Mammary epithelial cell (primary cell): ENCODE measurements at places on chromosomes 11 and 22.

GRCh38 chr22:48749555-48750227 lies 1078.0 kb downstream of the BRD1 start:
- no peak for DNase-seq

DNA sequence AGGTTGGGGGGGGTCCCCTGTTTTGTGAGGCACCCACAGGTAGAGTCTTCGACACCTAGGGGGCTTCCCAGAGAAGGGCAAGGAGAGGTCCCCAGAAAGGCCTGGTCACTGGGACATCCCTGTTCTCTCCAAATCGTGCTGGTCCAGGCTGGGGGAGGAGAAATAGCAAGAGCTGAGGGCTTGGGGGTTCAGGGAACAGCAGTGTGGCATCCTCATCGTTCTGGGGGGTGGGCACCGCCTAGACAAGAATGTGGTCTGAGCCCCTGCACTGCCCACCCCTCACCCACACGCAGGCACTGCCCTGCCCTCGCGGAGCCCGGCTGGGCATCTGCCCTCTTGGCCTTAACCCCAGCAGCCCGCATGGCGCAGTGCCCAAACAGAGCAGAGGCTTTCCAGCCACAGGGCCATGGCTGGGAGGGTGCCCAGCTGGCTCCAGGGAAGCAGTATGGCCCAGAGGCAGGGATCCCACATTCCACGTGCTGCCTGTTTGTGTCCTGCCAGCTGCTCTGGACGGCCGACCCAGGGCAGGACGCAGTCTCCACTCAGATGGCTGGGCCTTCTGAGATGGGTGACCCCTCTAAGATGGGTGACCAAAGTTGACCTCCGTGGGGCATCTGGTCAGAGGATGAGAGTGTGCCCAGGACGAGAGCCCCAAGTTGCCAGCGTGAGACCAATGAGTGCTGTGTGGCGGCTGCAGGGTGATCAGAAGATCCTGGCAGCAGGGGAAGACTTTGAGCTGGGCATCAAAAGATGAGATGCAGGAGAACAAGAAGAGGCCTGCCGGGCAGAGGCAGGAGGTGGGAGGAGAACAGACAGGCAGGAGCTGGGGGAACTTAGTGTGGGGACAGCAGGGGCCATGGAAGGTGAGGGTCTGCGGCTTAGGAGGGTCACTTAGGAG lies 14.4 kb downstream of the SCARF2 start:
- no peak for DNase-seq

DNA sequence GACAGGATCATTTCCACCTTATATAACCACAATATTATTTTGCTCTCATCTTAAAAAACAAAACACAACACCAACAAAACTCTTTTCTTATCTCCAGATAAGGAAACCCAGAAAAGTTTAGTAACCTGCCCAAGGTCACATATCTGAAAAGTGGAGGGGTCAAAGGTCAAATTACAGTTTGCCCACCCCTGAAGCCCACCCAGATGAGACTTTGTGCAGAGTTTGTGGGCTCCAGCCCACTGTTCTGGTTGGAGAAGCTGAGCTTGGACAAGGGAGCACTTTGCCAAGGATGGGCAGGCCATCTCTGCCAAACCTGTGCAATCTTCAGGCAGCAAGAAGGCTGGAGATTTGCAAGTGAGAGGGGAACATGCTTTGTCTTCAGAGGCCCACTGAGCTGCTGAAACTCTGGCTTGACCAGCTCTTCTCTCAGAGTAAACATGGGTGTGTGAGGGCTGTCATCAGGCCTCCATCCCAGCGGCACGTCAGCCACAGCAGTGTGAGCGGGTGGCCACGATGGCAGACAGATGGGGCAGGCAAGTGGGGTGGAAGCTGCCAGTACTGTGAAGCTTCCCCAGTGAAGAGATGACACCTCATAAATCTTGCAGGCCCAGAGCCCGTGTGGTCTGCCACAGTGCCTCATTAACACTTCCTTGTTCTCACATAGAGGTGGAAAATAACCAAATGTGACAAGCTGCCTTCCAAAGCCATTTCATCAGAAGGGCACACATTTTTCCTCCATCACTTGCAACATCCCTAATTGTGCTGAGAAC lies 111.8 kb downstream of the CCDC81 start:
- no peak for DNase-seq

- DNase-seq, result no peak
Measured at GRCh38 chr22:44736581-44737405, 15.6 kb upstream of the ARHGAP8 start.

- DNase-seq, result no peak
Measured at GRCh38 chr11:117910941-117911655, 18.1 kb downstream of the TMPRSS13 start.

GRCh38 chr11:14184028-14184940 lies 174.7 kb downstream of the RRAS2 start:
- DNase-seq, result no peak

GRCh38 chr11:125284245-125284850 lies 119.8 kb downstream of the PKNOX2 start:
- no peak for DNase-seq

GRCh38 chr22:49010901-49011300 lies 816.8 kb downstream of the BRD1 start:
- no peak for DNase-seq

DNA sequence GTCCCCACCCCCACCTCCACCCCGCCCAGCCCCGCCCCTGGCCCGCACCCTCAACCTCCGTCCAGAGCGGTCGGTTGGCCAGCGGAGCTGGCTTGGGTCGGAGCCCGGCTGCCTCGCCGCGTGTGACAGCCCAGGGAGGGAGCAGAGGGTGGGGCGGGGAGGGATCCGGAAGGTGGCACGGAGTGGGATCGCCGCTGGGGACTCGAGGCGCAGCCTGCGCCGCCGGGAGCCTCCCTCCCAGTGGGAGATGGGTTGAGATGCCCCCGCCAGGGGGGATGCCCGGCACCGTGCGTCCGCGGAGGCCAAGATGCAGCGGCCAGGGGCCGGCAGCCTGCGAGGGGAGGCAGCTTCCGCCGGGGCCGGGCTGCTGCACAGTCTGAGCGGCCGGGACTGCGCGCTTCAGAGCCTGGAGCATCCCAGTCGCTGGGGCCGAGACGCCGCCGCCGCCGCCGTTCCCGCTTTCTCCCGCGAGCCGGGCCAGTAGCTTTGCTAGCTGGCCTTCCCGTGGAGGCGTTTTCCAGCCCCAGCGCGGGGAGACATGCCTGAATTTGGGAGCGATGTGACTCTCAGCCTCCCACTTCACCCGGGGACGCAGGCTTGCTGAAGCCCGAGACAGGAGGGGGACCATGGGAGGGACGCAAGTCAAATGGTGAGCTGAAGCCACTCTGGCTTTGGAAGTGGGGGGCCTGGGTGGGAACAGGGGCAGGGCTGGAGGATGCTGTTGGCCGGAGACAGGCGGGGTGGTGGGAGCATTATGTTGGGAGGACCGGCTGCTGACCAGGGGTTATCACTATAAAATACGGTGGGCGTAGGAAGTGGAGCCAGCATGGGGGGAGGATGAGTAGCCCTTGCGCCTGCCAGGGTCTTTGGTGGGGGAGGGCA lies 40.2 kb downstream of the DIXDC1 start:
- peak; percentile 37 for DNase-seq

DNA sequence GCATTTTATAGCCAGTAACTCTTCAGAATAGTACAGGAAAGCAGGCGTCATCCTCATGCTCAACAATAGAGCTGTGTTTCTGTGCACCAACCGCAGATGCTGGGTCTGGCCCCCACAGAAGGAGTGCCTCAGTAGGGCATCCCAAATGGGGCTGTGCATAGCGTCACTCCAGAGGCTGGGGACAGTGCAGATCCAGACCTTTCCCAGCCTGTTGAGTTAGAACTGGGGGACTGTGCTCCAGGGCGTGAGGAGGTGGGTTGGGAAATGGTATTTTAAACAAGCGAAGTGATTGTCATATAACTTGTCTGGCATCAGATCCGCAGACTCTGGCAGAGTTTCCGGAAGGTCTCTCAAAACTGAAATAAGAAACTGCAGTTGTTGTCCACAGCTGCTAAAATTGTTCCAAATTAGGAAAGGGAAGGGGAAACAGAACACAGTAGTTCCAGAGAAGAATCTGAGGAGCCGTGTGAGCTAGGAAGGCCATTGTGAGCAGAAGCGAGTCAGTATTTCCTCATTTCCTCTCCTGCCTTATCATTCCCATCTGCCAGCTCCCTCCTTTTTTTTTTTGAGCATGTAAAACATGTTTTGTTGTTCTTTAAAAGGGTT lies 52.2 kb downstream of the JAM3 start:
- peak; percentile 51 for DNase-seq

- DNase-seq, result no peak
Measured at GRCh38 chr11:114989536-114989935, 311.2 kb downstream of the NXPE2 start.

- peak; percentile 35 for DNase-seq
Measured at GRCh38 chr11:108601150-108601549, 7.6 kb upstream of the EXPH5 start.

GRCh38 chr11:29809121-29809520 lies 207.7 kb downstream of the KCNA4 start:
- peak; percentile 60 for DNase-seq

DNA sequence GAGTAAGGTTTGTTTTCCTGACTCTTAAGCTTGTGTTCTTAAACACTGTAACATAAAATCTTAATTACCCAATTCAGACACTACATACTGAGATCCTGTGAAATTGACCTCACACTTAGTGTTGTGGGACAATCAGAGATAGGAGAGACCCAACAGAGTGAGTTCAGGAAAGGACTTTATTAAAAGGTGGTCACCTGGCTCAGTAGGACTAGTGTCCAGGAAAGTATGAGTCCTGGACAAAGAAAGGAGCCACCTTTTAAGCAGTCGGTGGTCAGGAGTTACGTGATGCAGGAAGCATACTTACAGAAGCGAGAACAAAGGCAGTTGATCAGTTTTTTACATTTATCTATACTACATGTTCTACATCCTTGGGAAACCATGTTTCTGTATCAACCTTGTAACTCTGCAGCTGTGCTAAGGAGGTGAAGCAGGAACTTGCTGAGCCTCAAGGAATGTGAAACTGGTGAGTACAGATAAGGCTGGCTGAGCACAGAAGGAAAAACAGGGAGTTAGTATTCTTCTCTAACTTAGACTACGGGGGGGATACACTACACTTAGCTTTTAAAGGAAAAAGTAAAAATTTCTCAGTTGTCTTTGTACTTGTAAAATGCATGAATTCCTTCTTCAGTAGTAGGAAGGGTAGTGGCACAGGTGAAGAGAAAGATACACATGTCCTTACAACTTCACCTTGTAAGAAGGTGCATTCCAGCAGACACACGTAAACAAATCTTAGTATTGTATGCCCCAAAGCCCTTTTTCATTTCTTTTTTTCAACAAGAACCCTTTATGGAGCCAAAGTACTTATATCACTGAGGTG lies 15.1 kb downstream of the OR51E1 start:
- no peak for DNase-seq

DNA sequence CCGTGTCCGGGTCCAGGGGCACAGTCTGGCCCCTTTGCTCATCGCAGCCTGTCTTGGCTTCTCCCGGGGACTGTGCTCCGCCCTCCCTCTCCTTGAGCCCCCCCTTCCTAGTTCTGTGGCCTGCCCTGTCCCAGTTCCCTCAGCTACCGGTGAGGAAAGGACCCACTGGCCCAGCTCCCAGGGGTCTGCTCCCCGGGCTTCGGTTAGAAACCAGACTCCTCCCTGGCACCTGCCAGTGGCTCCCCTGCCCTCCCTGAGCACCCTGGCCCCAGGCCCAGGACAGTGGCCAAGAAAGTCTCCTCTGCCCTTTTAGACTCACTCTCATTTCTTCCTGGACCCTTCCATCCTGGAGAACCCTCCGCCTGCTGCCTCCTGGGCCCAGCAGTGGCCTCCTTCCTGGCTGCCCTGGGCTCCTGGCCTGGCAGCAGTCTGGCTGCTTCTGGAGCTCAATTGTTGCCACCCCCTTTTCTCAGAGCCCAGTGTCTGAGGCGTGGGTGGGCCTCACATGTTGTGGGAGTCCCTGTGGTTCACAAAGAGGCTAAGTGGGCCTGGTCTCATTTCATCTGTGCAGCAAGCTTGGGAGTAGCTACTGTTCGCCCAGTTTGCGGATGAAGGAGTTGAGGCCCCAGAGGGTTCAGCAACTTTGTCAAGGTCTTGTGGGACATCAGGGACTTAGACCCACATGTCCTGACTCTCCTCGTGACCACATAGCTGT lies 12.6 kb downstream of the PRDM11 start:
- DNase-seq, result no peak

- DNase-seq, result no peak
Measured at GRCh38 chr22:48899523-48900326, 927.9 kb downstream of the BRD1 start.

DNA sequence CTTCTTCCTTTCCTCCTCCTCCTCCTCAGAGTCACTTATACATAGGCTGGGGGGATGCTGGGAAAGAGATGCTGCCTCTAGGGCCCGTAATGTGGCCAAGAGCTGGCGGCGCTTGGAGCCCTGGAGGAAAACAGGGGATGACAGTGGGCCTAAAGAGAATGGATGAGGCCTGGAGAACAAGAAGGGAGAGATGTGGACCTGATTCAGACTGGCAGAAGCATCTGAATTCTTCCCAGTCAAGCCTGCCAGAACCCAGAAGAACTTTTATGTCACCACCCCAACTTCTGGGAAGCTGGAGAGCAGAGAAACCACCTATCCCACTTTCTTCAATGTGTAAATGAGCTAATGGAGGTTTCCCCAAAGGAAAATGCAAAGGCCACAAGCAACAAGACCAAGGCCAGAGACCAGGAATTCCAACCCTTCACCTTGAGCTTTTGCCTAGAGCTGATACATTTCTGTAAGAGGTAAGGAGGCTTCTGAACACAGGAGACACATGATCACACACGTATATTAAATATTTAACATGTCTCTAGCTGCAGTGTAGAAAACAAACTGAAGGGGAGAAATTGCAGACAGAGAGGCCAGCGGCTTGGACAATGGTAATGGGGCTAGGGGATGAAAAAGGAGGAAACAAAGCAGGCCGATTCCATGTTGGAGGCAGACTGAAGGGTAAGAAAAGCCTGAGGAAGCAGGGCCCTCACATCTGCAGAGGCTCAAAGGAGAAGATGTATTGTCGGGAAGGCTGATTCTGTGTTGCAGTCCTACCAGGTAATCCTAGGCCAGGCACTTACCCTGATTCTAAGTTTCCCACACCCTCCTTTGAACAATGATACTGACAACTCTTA lies 1.1 kb downstream of the RRP8 start:
- DNase-seq, result no peak

DNA sequence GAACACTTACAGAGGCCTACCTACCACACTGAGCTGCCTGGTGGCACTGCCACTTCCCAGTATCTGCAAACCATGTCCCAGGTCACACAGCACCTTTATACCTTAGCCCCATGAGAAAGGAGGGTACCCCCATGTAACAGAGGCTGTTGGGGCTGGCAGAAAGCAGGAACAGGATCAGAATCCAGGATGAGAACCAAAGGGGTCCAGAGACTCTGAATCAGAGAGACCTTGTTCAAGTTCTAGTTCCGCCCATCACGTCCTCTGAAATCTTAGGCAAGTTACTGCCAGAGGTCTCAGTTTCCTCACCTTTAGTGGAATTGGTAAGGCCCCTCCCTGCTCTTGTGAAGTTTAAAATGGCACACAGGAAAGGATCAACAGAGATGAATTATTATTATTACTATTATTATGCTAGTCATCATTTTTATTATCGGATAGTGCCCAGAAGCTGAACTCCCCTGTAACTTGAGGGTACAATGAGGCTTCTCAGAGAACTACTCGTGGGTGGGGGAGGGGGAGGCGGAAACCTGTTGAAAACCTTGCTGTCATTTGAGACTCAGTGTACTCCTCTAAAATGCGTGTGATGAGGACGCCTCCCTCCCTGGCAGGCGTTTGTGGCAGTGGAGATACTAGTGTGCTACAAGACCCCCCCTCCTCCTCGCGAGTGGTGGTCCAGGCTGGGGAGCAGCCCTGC lies 9.3 kb downstream of the SELENOM start:
- no peak for DNase-seq

GRCh38 chr22:29299136-29299900 lies 7.1 kb upstream of the GAS2L1 start:
- DNase-seq, result no peak

GRCh38 chr11:126542334-126543015 lies 187.0 kb downstream of the ST3GAL4 start:
- no peak for DNase-seq

- no peak for DNase-seq
Measured at GRCh38 chr11:34037016-34037415, 14.5 kb upstream of the CAPRIN1 start.
